ENCODE measurements at places on chromosomes 5 and 9.

GRCh38 chr9:13705373-13705772 is 425.9 kb upstream of the MPDZ start:
- no peak for DNase-seq

- no peak for DNase-seq
These were observed 517.6 kb downstream of the BNC2 start for GRCh38 chr9:16352791-16353401.

DNA sequence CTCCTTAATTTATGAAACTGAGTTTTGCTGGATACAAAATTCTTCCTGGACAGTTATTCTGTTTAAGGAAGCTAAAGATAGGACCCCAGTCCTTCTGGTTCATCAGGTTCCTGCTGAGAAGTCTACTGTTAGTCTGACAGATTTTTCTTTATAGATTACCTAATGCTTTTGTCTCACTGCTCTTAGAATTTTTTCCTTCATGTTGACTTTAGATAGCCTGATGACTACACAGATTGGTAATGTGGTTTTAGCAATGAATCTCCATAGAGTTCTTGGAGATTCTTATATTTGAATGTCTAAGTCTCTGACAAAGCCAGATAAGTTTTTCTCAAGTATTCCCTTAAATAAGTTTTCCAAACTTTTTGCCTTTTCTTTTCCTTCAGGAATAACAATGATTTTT is 419.7 kb downstream of the CDH10 start:
- no peak for DNase-seq

- DNase-seq = no peak
These were observed 43.9 kb downstream of the SLC46A2 start for GRCh38 chr9:112846528-112847488.

GRCh38 chr5:126849101-126849678 is 72.3 kb downstream of the LMNB1 start:
- no peak for DNase-seq

GRCh38 chr9:35905051-35905781 is 786 bp upstream of the HRCT1 start:
- no peak for DNase-seq

DNA sequence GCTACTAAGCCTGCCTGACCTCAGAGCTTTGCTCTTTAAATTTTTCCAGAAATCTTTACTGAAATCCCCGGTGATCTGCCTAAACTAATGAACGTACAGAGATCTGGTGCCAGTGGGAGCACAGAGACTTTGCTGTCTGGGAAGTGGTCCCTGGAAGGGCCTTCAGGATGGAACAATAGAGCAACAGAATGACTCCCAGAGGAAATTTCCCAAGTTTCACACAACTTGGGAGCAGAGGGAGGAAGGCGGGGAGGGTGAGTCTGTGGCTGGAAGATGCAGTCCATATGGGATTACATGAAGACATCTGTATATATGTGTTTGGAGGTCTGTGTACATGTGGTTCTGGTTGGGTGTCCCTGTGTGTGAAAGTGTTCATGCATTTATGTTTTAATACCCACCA is 638.3 kb downstream of the CCDC171 start:
- DNase-seq = no peak

DNA sequence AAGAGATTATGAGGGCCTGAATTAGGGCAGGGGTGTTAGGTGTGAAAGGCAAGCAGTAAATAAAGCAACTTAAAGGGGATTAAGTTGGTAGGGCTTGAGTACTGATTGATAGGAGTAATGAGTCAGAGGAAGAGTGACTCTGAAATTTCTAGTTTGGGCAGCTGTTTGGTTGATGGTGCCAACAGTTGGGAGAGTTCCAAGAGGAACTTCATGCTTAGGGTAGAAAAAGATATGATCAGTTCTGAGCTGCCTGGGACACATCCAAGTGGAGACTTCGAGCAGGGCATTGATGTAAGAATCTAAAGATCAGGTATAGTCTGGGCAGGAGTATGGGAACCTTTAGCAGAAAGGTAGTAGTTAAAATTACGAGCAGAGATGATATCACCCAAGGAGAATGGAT is 10.2 kb downstream of the MAMDC2 start:
- peak; percentile 36 for DNase-seq

GRCh38 chr9:20636888-20637440 is 14.7 kb upstream of the MLLT3 start:
- DNase-seq = no peak

DNA sequence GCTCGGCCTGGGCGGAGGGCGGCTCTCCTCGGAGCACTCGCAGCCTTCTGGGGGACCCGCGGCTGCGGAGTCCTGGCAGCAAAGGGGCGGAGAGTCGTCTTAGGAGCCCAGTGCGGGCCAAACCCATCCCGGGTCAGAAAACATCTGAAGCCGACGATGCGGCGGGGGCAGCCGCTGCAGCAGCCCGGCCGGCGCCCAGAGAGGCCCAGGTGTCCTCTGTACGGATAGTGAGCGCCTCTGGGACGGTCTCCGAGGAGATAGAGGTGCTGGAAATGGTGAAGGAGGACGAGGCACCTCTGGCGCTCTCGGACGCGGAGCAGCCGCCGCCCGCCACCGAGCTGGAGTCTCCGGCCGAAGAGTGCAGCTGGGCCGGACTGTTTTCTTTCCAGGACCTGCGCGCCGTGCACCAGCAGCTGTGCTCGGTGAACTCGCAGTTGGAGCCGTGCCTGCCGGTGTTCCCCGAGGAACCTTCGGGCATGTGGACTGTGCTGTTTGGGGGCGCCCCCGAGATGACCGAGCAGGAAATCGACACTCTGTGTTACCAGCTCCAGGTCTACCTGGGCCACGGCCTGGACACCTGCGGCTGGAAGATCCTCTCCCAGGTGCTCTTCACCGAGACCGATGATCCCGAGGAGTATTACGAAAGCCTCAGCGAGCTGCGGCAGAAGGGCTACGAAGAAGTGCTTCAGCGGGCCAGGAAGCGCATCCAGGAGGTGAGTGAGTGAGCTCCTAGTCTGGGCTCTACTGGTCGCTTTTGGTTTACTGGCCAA is 1.2 kb downstream of the JMY start:
- DNase-seq = peak; percentile 27

DNA sequence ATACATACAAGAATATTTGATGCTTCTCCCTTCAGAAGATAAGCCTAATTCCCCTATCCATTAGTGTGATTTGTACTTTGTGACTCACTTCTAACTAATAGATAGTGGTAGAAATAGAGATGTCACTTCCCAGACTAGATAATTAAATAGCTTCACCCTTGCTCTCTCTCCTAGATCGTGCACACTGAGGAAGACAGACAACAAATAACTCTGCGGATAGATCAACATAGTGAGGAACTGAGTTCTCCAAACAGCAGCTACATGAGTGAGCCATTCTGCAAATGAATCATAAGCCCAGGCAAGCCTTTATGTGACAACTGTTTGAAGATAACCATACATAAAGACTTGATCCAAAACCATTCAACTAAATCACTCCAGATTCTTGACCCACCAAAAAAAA is 1083.4 kb upstream of the C9orf72 start:
- DNase-seq = no peak

DNA sequence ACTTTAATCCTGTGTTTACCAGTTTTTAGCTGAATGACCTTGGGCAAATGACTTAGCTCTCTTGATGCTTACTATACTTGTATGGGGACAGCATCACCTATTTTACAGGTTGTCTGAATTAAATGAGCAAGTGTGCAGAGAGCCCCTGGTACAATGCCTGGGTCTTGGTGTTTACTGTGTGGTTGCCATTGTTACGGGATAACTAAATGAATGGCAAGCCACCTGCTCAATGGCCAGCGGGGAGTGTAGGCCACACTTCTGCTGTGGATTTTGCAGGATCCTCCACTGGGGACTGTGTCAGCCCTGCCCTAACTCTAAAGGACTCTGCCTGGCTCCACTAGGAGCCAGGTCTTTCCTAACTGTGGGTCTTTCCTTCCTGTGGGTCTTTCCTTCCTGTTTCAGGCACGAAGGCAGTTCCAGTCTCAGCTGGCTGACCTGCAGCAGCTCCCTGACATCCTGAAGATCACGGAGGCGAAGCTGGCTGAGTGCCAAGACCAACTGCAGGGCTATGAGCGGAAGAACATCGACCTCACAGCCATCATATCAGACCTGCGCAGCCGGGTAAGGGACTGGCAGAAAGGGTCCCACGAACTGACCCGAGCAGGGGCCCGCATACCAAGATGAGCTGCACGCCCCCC is 10.3 kb upstream of the GLE1 start:
- peak; percentile 53 for DNase-seq
